Dermis blood vessel endothelial cell (primary cell): ENCODE measurements at places on chromosomes 7 and 10. TPM values are rescaled to one million over a fixed set of nuclear protein-coding genes. Genes with fewer than 3 reads are reported as not detected.

The GPR26 gene
- total RNA-seq: not detected in 2 replicates

The GLCCI1 gene
- total RNA-seq: 0.85 and 2.1 TPM in 2 replicates

The ADARB2 gene
- total RNA-seq: not detected in 2 replicates

The TWIST1 gene
- total RNA-seq: not detected in 2 replicates

The CYP3A4 gene
- not detected in 2 replicates for total RNA-seq

The CRYGN gene
- total RNA-seq: not detected in 2 replicates

The NRCAM gene
- 9.2 and 16.0 TPM in 2 replicates for total RNA-seq

The TUBB8 gene
- total RNA-seq: 0.09 TPM in 1 of 2 replicates, not detected in the other

The KAZALD1 gene
- total RNA-seq: 0.17 and 0.51 TPM in 2 replicates

The PIP gene
- total RNA-seq: not detected in 2 replicates

The OLAH gene
- 0.33 and 0.51 TPM in 2 replicates for total RNA-seq

The CYP2C19 gene
- not detected in 2 replicates for total RNA-seq

The PRPS1L1 gene
- total RNA-seq: 0.14 TPM in 1 of 2 replicates, not detected in the other

The ZNF655 gene
- 10.0 and 10.9 TPM in 2 replicates for total RNA-seq

The SLC18A3 gene
- not detected in 2 replicates for total RNA-seq

The PLEKHS1 gene
- total RNA-seq: not detected in 2 replicates

DNA sequence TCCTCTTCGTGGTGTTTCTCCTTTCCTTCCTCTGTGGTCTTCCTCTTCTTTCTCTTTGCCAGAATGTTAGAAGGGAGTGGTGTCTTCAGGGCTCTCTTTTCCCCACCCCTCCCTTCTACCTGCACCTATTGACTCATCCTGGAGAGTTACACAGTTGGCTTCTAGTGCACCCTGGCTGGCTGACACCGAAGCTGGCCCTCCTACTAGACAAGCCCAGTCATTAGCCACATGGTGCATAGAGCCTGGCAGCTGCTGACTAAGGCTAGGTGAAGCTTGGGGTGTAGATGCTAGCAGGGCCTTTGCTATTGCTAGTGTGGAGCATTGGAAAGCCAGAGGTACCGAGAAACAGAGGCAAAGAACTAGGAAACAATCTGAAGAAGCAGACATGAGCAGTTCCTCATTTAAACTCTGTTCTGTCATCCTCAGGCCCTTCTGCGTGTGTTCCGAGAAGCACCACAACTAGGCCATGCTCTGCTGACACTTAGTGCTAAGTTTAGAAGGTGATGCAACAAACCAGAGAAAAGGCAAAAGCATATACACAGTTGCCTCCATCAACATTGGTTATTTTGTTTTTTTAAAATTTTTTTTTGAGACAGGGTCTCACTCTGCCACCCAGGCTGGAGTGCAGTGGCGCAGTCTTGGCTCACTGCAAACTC lies 213.9 kb downstream of the BAMBI start:
- DNase-seq: no peak

- DNase-seq: no peak
These were observed 213.1 kb downstream of the CXCL12 start for GRCh38 chr10:44171765-44172164.

- DNase-seq: no peak
These were observed 105.3 kb downstream of the AMPH start for GRCh38 chr7:38525857-38526256.

GRCh38 chr10:32388258-32389027 lies 41.5 kb upstream of the EPC1 start:
- DNase-seq: no peak

DNA sequence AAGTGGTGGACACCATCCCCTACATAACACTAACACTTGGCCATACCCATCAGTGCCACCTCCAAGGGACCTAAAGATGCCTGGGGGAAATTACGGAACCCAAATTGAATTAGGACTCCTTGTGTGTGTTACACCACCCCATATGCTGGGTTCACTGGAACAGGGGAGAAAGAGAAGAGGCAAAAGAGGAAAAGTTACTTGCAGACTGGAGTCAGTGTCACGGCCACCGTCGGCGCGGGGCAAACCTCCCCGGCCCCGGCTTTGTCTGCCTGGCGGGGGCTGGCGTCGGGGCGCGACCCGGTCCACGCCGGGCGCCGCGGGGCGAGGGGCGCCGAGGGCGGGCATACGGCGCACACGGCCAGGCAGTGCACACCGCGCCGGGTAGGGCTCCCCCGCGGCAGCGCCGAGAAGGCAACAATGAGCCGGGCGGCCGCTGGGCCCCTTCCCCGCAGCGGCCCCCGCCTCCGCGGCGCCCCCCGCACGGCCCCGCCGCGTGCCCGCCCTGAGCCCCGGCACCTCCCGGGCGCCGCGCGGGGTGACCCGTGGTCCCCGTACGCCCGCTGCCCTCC lies 171.1 kb downstream of the FAM107B start:
- DNase-seq: peak; percentile 30

DNA sequence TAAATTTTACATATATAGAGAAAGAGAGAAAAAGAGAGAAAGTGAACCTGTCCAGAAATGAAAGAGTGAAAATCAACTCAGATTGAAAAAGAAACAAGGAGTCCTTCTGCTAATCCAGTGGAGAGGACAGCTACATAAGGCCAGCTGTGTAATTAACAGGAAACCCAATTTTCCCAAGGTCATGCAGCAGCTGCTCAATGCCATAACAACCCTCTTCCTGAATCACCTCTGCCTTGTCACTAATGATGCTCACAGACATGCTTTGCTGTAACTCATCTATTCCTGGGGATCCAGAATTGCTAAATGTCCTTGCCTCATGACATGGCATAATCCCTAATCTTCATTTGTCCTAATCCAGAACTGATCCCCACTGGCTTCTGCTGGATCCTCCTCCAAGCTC lies 288.6 kb downstream of the NEBL start:
- no peak for DNase-seq

- peak; percentile 74 for DNase-seq
These were observed 306.7 kb downstream of the CRPPA start for GRCh38 chr7:16114633-16115032.

DNA sequence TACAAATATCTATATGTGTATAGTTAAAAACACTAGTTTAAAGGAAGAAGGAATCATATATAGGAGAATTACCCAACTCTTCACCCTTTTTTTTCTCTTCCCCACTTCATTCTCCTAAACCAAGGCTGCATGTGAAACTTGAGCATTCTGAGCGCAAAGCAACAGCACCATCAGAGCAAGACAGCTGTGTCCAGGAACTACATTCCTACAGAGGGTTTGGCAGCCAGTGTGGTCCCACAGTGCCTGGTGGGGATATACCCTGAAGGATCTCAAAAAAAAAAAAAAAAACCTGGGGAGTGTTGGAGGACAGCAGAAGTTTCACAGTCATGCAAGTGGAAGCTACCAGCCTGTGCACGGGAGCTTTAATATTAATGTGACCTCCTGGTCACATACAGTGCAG lies 310.4 kb downstream of the CTNNA3 start:
- no peak for DNase-seq

DNA sequence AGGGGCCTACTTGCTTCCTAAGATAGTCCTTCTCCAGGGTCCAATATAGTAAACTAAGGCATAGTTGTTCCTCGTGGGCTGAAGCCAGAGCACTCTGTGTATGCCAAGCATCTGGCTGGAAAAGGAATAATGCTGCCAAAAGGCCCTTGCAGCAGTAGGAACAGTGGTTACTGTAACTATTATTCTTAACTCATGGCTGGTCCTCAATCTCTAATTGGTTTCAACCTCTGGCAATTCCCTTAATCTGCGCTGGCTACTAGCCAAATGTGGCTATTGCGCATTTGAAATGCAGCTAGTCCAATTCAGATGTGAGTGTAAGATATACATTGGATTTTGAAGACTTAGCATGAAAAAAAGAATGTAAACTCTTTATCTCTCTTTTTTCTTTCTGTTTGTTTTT lies 27.8 kb upstream of the LBX1 start:
- DNase-seq: no peak

DNA sequence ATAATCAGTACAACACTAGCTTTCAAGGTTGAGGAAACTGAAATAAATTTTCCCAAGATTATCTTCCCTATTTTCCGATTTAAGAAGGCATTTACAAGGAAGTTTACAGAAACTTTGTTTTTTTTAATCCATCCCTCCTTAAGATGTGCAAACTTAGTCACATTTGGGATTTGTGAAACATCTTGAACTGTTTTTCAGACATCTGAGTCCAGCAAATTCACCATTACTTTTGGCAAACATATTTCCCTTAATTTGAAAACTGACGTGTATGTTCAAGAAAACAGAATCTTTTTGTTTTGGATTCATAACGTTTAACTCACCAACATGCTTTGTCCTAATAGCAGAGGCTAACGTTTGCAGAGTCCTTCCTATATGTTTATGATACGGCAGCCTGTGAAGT lies 19.5 kb downstream of the GLI3 start:
- no peak for DNase-seq

GRCh38 chr7:36048902-36049240 lies 104.2 kb upstream of the EEPD1 start:
- peak; percentile 68 for DNase-seq

DNA sequence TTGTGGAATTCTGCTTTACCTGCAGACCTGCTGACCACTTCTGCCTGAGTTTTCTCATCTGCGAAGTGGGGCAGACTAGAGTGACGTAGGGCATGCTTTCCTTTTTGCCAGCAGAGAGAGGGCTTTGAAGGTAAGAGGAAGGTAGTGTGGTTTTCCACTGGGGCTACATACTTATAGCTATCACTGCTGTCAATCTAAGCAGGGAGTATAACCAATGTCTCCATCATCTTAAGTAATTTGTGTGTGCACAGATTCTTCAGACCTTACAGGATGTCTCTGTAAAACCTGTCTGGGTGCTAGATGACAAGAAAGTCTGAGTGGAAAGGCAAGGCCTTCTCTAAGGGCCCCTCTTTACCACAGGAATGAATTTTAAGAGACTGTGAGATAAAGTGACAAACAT lies 106.8 kb downstream of the RBM20 start:
- DNase-seq: no peak

- DNase-seq: peak; percentile 77
These were observed 38.2 kb upstream of the SLC26A4 start for GRCh38 chr7:107622429-107622828.

DNA sequence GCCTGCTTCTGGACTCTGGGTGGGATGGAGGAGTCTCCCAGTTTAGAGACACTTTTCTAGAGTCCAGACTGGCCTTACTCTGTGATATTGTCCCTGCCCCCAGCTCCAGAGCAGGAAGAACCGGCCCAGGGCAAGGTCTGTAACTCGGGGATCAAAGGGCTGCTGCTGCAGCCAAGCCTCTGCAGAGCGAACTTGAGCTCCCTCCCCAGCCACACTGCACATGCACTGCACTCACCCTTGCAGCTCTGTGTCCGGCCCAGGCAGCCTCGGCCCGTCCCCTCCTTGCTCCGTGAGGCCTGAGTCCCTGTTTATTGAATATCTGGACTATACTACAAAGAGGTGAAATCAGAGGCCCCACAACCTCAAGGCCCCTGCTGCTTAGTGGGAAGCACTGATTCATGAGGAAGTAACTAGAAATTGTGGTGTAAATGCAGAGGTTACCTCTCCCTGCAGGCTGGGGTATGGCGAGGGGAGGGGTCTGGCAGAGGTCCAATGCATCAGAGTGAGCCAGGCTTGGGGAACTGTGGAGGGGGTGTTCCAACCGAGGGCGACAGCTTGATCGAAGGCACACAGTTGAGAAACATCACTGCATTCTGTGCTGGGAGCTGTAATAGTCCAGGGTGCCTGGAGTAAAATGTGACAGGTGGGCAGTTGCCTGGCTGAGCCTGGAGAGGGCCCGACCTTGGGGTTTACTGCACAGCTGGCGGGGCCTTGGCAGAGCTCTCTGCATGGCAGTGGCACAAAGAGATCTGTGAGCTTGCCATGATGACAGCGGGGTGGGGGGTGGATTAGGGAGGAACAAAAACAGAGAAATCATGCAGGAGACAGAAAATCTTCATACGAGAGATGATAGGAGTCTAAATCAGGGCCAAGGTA lies 49.1 kb downstream of the AOC1 start:
- DNase-seq: no peak

- DNase-seq: peak; percentile 51
These were observed 170.4 kb downstream of the MAGI2 start for GRCh38 chr7:79282882-79283602.

- no peak for DNase-seq
These were observed 110.6 kb upstream of the ASAH2 start for GRCh38 chr10:50361946-50362345.

- DNase-seq: no peak
These were observed 96.0 kb upstream of the GATA3 start for GRCh38 chr10:7958442-7958841.

GRCh38 chr10:95434583-95434982 lies 126.6 kb downstream of the SORBS1 start:
- peak; percentile 64 for DNase-seq

DNA sequence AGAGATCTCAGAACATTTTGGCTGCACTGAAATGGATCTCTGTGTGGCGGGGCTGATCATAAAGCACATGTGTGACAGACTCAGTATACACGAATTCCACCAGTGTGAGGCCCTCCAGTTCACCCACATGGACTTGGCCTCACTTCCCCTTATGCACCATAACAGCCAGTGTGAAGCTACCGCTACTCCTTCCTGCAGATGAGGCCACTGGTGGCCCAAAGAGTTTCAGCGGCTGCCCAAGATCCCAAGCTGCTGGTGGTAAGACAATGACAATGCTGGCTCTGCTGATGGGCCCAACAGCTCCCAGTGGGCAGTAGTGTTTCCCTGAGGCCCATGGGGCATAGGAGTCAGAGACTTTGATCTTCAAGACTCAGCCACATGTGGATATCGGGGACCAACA lies 21.0 kb upstream of the C10orf71 start:
- DNase-seq: no peak

GRCh38 chr10:68178592-68178991 lies 53.3 kb downstream of the ATOH7 start:
- DNase-seq: no peak

DNA sequence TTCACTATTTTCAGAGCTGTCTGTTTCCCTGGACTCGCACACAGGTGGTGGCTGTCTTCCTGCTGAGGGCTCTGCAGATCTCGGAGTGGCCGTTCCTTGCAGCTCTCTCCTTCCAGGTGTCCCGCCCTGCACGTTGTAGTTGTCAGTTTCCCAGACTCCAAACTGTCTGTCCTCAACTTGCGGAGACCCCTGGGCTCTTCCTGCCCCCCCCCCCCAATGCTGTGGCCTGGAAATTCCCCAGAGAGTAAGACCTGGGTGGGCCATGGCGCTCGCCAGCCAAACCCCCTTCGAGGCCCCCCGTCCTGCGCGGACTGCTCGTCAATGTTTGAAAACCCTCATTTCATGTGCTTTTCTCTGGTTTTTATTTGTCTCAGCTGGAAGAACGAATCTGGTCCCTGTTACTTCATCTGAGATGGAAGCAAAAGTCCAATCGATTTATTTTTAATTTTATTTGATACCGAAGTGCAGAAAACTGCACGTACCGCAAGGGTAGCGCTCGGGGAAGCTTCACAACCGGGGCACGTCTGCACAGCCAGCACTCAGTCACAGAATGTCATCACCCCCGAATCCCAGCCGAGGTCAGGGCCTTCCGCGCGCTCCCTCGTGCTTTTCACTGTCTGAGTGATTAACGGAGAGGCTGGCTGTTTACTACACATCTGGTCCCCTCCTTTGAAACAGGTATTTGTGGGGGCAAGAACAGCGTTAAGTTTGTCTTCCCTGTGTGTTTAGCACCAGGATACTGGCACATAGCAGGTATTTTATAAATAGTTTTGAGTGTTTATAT lies 46.4 kb upstream of the NKX6-2 start:
- no peak for DNase-seq

- DNase-seq: no peak
These were observed 331.0 kb downstream of the ADARB2 start for GRCh38 chr10:1406132-1406966.
